ENCODE measurements at places on chromosomes 4 and X.

- no peaks in the 10 kb centered on the region for H3K27me3 ChIP-seq
- no peak for DNase-seq
- H3K4me1 ChIP-seq = no peaks in the 10 kb centered on the region
- H3K27ac ChIP-seq = no peak overlapping the region
- no peaks in the 10 kb centered on the region for H3K36me3 ChIP-seq
Observed at GRCh38 chr4:124017185-124017785, 620.7 kb downstream of the SPRY1 start.

GRCh38 chrX:19110642-19111041 lies 11.6 kb downstream of the ADGRG2 start:
- no peaks in the 10 kb centered on the region for H3K27me3 ChIP-seq
- no peak overlapping the region for H3K27ac ChIP-seq
- no peaks in the 10 kb centered on the region for H3K4me1 ChIP-seq

GRCh38 chr4:37951461-37952352 lies 8.5 kb upstream of the PTTG2 start:
- H3K27ac ChIP-seq = no peak overlapping the region
- H3K4me3 ChIP-seq = no peak overlapping the region
- H3K27me3 ChIP-seq = no peaks in the 10 kb centered on the region
- H3K4me1 ChIP-seq = no peaks in the 10 kb centered on the region
- no peak for DNase-seq

DNA sequence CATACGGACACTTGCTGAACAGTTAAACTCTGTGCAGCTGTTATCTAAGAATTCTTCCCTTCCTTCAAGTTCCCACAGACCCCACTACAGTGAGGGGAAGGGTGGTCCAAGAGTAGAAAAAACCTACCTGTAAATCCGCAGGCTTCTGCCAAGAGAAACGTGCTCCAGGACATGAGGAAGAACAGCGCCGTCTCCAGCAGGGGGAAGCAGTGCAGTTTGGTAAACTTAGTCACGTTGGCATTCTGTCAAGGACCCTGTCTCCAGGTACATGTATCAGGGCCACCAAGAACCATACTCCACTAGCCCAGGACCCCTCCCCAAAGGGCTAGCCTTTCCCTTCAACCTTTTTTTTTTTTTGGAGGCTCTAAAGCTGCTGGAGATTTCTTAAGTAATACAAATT lies 79.9 kb downstream of the CHST7 start:
- H3K27me3 ChIP-seq = no peaks in the 10 kb centered on the region
- H3K27ac ChIP-seq = no peak overlapping the region
- H3K36me3 ChIP-seq = no peaks in the 10 kb centered on the region
- DNase-seq = no peak
- H3K4me1 ChIP-seq = no peaks in the 10 kb centered on the region
- no peak overlapping the region for H3K4me3 ChIP-seq

DNA sequence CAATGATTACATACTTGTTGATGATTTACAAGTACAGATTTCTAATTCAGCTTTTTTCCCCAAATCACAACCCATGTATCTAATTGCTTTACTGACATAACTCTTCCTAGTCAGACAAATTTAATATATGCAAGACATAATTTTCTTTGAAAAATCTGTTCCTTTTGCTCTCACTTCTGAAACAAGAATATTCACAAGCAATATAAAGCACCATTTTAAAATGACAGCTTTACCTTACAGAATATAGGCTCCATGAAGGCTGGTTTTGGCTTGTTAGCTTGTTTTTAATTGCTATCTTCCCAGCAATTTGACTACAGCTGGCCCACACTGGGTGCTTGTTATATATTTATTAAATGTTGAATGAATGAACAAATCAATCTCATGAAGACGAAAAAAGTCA lies 24.5 kb downstream of the GPM6A start:
- DNase-seq = no peak
- no peak overlapping the region for H3K27ac ChIP-seq
- no peaks in the 10 kb centered on the region for H3K4me1 ChIP-seq
- H3K36me3 ChIP-seq = no peaks in the 10 kb centered on the region

- DNase-seq = no peak
- H3K4me3 ChIP-seq = no peak overlapping the region
- H3K27me3 ChIP-seq = no peaks in the 10 kb centered on the region
- H3K27ac ChIP-seq = no peak overlapping the region
- no peaks in the 10 kb centered on the region for H3K4me1 ChIP-seq
Observed at GRCh38 chr4:152045807-152046571, 285.2 kb upstream of the GATB start.

DNA sequence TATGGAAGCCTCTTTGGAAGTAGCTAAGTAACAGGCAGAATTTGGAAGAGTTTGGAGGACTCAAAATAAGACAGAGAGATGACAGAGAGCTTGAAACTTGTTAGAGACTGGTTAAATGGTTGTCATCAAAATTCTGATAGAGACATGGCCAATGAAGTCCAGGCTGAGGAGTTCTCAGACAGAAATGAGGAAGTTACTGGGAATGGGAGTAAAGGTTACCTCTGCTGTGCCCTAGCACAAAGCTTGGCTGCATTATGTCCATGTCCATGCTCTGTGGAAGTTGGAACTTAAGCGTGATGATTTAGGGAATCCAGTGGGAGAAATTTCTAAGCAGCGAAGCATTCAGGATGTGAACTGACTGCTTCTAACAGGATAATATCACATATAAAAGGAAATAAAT lies 146.2 kb upstream of the NDST4 start:
- no peaks in the 10 kb centered on the region for H3K4me1 ChIP-seq
- no peaks in the 10 kb centered on the region for H3K36me3 ChIP-seq
- DNase-seq = no peak
- H3K4me3 ChIP-seq = no peak overlapping the region
- H3K27ac ChIP-seq = no peak overlapping the region
- H3K27me3 ChIP-seq = no peaks in the 10 kb centered on the region

Data from Panc1 (cell line).